Fibroblast of lung (primary cell): ENCODE measurements at places on chromosomes 12 and 14. TPM values are rescaled to one million over a fixed set of nuclear protein-coding genes. Genes with fewer than 3 reads are reported as not detected.
A peak's percentile ranks its signal among the peaks of the same experiment; 100 is the strongest.

DNA sequence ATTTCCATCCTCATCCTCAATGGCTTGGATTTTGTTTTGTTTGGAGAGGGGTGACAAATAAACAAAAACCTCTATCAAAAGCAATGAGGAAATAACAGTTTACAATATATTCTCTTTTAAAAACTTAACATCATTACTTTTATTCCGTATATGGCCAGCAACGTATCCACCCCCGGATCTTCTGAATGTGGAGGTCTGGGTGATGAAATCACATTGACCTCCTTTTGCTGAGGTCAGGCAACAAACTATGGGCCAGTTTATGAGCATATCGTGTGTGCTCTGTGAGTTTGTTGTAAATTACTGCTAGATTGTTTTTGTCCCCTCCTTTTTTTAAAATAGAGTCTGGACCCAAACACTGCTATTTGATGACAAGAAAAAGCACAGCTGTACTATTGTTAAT lies 178.1 kb downstream of the BCAT1 start:
- DNase-seq = peak; percentile 69

GRCh38 chr14:54746019-54746418 lies 156.6 kb downstream of the GCH1 start:
- no peak for DNase-seq

GRCh38 chr12:52630008-52630500 lies 11.7 kb upstream of the KRT73 start:
- no peak for DNase-seq

GRCh38 chr12:32448586-32448985 lies 49.2 kb downstream of the FGD4 start:
- peak; percentile 60 for DNase-seq

- DNase-seq = no peak
Observed at GRCh38 chr12:117328556-117329100, 32.8 kb downstream of the NOS1 start.

- no peak for DNase-seq
Observed at GRCh38 chr12:53063708-53064612, 14.1 kb downstream of the TNS2 start.

GRCh38 chr14:64218344-64219240 lies 75.6 kb downstream of the ESR2 start:
- DNase-seq = peak; percentile 19

GRCh38 chr14:99734406-99735051 lies 50.4 kb downstream of the CYP46A1 start:
- DNase-seq = no peak

The PIANP gene
- total RNA-seq = under 0.01 and 0.17 TPM in 2 replicates

The AHNAK2 gene
- 47.8 and 106 TPM in 2 replicates for total RNA-seq

The PMCH gene
- total RNA-seq = not detected in 2 replicates

The ANKRD9 gene
- total RNA-seq = 13.6 and 22.0 TPM in 2 replicates

The WBP11 gene
- total RNA-seq = 8.0 and 10.6 TPM in 2 replicates
